Small intestine (tissue), 16 donors: ENCODE measurements at places on chromosomes 6 and 20. TPM values are rescaled to one million over a fixed set of nuclear protein-coding genes. Genes with fewer than 3 reads are reported as not detected.

Gene PCSK2
- polyA plus RNA-seq: 0.45 TPM

Gene AIF1
- polyA plus RNA-seq: 102 TPM

Gene TMC2
- polyA plus RNA-seq: 0.37 TPM

Gene SLC22A1
- polyA plus RNA-seq: not detected

Gene IRAK1BP1
- 0.27 TPM for polyA plus RNA-seq

- H3K4me1 ChIP-seq: no peaks in the 10 kb centered on the region
- H3K27ac ChIP-seq: no peak overlapping the region
- no peaks in the 10 kb centered on the region for H3K36me3 ChIP-seq
- H3K4me3 ChIP-seq: no peak overlapping the region
- DNase-seq: no peak
These were observed 15.0 kb upstream of the MARCKS start for GRCh38 chr6:113842165-113842564.

GRCh38 chr6:16421462-16421960 is 183.1 kb downstream of the GMPR start:
- H3K4me3 ChIP-seq: no peak overlapping the region
- no peak for DNase-seq
- H3K36me3 ChIP-seq: no peaks in the 10 kb centered on the region
- no peaks in the 10 kb centered on the region for H3K27me3 ChIP-seq
- peak overlapping the region; percentile 8 for H3K27ac ChIP-seq

DNA sequence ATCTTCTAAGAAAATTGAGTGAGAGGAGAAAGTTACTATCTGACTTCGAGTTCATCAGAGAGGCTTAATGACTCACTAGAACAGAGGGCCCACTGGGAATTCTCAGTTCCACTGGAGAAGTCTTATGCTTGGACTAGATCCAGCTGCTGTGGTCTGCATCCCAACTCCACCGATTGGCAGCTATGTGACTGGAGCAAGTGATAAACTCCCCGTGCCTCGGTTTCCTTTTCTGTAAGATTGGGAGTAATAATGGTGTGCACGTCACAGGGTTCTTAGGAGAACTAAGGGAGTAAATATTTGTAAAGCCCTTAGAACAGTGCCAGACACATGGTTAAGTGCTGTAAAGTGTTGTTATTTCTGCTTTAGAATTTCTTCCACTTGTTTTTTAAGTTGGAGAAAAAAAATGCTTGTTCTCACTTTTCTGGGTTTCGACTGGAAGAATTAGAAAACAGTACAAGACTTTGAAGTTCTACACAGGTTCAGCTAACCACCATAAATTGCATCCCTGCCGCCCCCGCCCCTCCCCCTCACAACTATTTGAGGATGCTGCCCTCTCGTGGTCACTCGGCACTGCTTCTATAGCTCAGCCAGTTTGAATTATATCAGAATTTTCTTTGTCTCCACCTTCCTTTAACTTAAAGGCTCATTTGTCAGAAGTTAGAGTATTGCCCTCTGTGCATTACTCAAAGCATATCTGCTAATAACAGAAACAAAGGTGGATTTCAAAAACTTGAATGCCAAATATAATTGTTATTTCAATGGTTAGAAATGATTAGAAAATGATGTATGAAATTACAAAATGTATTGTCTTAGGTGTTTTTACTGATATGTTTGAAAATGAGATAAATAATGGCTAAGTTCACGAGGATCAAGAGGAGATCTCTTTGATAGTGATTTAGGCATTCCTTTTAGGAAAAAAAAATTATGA is 95.0 kb upstream of the IFNGR1 start:
- no peaks in the 10 kb centered on the region for H3K36me3 ChIP-seq
- no peaks in the 10 kb centered on the region for H3K4me1 ChIP-seq
- H3K27ac ChIP-seq: no peak overlapping the region
- DNase-seq: peak; percentile 66
- H3K27me3 ChIP-seq: no peaks in the 10 kb centered on the region

DNA sequence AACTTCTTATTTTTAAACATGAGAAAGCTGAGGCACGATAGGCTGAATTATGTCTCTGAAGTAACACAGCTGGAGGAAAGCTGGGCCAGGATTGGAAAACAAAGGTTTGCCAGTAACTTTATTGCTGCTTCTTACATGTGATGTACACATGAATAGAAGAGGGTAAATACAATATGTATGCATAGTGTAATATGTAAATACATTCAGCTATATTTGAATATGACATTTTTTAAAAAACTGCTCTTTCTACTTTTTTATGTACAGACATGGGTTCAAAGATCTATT is 90.2 kb downstream of the ADTRP start:
- H3K27me3 ChIP-seq: no peaks in the 10 kb centered on the region
- no peak for DNase-seq

GRCh38 chr6:13496513-13497190 is 9.3 kb upstream of the GFOD1 start:
- no peaks in the 10 kb centered on the region for H3K27me3 ChIP-seq
- H3K27ac ChIP-seq: no peak overlapping the region
- H3K4me1 ChIP-seq: no peaks in the 10 kb centered on the region
- no peak for DNase-seq
- no peaks in the 10 kb centered on the region for H3K36me3 ChIP-seq

GRCh38 chr6:82251942-82252341 is 4.4 kb upstream of the IBTK start:
- peaks cover 3% of the 10 kb centered on the region for H3K4me1 ChIP-seq
- no peaks in the 10 kb centered on the region for H3K36me3 ChIP-seq
- H3K27ac ChIP-seq: no peak overlapping the region
- DNase-seq: peak; percentile 26
- no peak overlapping the region for H3K4me3 ChIP-seq

DNA sequence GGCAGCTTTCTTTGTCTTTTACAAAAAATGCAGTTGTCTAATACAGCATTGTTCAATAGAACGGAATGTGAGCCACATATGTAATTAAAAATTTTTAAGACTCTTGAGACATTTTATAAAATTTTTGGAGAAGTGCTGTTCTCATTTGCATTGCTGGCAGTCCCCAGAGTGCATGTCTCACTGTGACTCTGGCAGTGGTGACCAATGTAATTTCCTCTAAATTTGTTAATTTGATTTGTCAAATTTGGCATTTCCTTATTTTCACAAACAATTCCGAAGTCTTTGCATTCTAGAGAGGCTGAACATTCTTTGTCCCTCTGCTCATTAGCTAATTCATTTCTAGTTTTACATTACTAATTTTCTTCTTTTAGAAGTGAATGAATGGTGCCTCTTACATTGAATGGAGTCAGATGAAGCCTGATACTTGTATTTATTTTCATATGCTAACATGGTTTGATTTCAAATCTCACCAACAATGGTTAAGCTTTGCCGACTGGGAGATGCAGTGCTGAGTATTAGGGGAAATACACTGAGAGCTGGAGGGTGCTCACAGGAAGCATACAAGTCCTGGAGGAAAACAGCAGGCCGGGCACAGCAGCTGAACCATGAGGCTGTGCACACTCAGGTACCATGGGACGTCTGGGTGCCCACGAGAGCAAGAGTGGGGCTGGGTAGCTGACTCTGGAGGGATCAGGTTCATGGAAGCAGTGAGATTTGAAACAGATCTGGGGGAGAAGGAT is 68.5 kb upstream of the ARMC2 start:
- no peaks in the 10 kb centered on the region for H3K4me1 ChIP-seq
- H3K36me3 ChIP-seq: no peaks in the 10 kb centered on the region
- H3K27me3 ChIP-seq: no peaks in the 10 kb centered on the region
- no peak overlapping the region for H3K27ac ChIP-seq

- no peaks in the 10 kb centered on the region for H3K36me3 ChIP-seq
- H3K4me1 ChIP-seq: no peaks in the 10 kb centered on the region
- no peaks in the 10 kb centered on the region for H3K27me3 ChIP-seq
These were observed 86.4 kb upstream of the RIPOR2 start for GRCh38 chr6:25022140-25022553.

DNA sequence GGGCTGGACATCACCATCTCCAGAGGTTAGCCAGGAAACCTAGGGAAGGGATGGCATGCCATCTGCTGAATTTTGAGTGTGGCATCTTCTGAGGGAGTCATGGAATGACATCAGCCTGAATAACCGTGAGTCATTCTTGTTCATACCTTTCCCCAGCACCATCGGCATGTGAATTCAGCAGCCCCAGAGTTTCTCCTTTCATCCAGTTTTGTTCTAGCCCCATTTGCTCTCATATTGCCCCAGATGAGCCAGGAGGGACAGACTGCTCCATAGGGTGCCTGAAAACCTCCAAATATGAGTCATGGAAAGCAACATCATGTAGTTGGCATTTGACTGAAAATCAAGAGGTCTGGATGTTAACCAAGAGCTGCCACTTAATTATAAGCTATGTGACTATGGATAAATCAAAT is 219.2 kb upstream of the SGK1 start:
- no peaks in the 10 kb centered on the region for H3K36me3 ChIP-seq
- no peak overlapping the region for H3K27ac ChIP-seq
- no peaks in the 10 kb centered on the region for H3K27me3 ChIP-seq
- DNase-seq: no peak

GRCh38 chr20:10510216-10510615 is 75.1 kb downstream of the SLX4IP start:
- no peak for DNase-seq
- H3K36me3 ChIP-seq: no peaks in the 10 kb centered on the region
- H3K4me3 ChIP-seq: no peak overlapping the region
- H3K27ac ChIP-seq: no peak overlapping the region
- H3K27me3 ChIP-seq: no peaks in the 10 kb centered on the region
- peaks cover 2% of the 10 kb centered on the region for H3K4me1 ChIP-seq

GRCh38 chr6:56282391-56282790 is 35.0 kb upstream of the COL21A1 start:
- H3K27me3 ChIP-seq: no peaks in the 10 kb centered on the region
- no peaks in the 10 kb centered on the region for H3K36me3 ChIP-seq
- no peaks in the 10 kb centered on the region for H3K4me1 ChIP-seq
- H3K27ac ChIP-seq: no peak overlapping the region

- no peaks in the 10 kb centered on the region for H3K27me3 ChIP-seq
- no peak for DNase-seq
- H3K4me3 ChIP-seq: no peak overlapping the region
- peaks cover 15% of the 10 kb centered on the region for H3K4me1 ChIP-seq
- H3K36me3 ChIP-seq: peaks cover 3% of the 10 kb centered on the region
These were observed 12.4 kb downstream of the UBE2V1 start for GRCh38 chr20:50100552-50100951.

DNA sequence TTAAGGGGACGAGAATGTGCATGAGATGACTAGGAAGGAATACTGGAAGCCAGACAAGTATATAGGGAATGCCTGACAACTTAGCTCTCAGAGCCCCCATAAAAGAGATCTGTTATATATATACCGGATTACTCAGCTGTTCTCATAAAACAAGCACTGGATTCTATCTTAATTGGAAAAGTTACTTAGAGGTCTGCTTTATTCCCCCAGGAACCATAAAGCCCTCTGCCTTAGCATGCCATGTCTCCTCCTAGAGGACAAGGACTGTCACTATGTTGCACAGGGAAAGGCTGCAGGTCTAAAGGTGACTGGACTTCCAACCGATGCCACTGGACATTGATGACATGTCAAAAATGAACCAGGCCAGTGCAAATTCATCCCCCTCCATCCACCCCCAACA is 6.4 kb downstream of the EXOC2 start:
- H3K4me3 ChIP-seq: no peak overlapping the region
- DNase-seq: no peak
- no peaks in the 10 kb centered on the region for H3K27me3 ChIP-seq

- H3K27me3 ChIP-seq: no peaks in the 10 kb centered on the region
- no peaks in the 10 kb centered on the region for H3K36me3 ChIP-seq
- no peak for DNase-seq
- peak overlapping the region; percentile 27 for H3K27ac ChIP-seq
- H3K4me1 ChIP-seq: no peaks in the 10 kb centered on the region
- no peak overlapping the region for H3K4me3 ChIP-seq
These were observed 39.8 kb downstream of the HIVEP1 start for GRCh38 chr6:12051861-12052368.
